ENCODE measurements at places on chromosomes 12 and 14.

GRCh38 chr12:124954771-124955170 is 34.2 kb downstream of the DHX37 start:
- no peak for DNase-seq

DNA sequence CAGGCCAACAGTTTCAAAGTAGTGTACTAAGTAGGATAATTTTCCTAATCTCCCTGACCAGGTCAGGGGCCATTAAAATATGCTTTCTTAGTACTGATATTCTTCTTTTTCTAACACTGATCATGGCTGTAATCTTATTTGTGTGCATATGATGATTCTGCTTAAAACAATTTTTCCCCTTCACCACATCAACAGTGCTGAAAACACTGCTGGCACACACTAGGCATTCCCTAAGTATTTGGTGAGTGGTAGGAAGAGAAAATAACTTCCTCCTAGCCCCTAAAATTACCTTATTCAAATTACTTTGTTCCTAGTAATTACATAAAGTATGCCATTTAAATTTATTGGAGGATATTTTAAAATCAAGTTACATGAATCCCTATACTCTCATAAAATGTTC is 49.9 kb upstream of the BBS10 start:
- DNase-seq = no peak

DNA sequence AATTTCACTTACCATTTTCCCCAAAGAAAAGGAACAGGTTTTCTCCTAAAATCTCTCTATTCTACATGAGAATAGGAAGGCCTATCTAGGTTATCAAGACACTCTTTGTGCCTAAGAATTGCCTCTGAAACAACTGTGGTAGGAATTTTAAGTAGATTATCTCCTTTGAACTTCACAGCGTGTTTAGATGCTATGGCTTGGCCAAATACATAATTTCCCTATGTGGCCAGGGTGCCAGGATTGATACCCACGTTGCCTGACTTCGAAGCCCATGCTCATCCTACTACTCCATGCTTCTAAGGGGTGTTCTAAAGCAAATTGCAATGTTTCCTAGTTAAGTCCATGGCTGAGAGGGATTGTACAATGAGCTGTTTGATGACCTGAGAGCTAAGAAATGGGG is 241.5 kb upstream of the FBXO33 start:
- DNase-seq = no peak

GRCh38 chr14:90659156-90659555 is 157.1 kb downstream of the TTC7B start:
- no peak for DNase-seq

GRCh38 chr14:51703787-51704186 is 52.1 kb downstream of the FRMD6 start:
- no peak for DNase-seq

- no peak for DNase-seq
These were observed 147.6 kb downstream of the RIMBP2 start for GRCh38 chr12:130568501-130568900.
